ENCODE measurements at places on chromosomes 12 and 14.

GRCh38 chr14:89212386-89213235 lies 204.4 kb downstream of the FOXN3 start:
- DNase-seq: no peak

DNA sequence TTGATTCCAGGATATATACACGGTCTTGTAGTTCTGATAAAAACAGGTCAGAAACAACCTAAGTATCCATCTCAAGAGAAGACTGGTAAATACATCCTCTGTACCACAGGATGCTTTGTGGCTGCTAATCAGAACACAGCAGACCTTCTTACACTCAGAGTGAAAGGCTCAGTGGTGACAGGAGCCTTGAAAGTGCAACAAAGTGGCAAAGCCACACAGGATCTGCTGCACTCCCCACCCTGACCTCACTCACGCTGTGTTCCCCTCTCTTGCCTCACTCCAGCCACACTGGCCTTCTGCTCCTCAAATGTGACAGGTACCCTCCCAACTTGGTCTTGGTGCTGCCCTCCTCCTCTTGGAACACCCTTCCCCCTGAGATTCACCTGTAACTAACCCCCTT lies 98.1 kb upstream of the GRIP1 start:
- DNase-seq: no peak

DNA sequence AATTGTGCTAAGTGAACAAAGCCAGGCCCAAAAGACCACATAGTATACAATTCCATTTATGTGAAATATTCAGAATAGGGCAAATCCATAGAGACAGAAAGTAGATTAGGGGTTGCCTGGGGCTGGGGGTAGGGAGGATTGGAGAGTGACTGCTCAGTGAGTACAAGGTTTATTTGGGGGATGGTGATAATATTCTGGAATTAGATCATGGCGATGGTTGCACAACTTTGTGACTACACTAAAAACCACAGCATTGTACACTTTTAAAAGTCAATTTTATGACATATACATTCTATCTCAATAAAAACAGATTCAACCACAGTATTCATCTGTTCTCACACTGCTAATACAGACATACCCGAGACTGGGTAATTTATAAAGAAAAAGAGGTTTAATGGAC lies 68.7 kb upstream of the MAP1LC3B2 start:
- no peak for DNase-seq

GRCh38 chr14:21043974-21044618 lies 1.9 kb downstream of the RNASE7 start:
- DNase-seq: no peak

GRCh38 chr12:71164568-71165197 lies 6.9 kb upstream of the TSPAN8 start:
- DNase-seq: no peak

DNA sequence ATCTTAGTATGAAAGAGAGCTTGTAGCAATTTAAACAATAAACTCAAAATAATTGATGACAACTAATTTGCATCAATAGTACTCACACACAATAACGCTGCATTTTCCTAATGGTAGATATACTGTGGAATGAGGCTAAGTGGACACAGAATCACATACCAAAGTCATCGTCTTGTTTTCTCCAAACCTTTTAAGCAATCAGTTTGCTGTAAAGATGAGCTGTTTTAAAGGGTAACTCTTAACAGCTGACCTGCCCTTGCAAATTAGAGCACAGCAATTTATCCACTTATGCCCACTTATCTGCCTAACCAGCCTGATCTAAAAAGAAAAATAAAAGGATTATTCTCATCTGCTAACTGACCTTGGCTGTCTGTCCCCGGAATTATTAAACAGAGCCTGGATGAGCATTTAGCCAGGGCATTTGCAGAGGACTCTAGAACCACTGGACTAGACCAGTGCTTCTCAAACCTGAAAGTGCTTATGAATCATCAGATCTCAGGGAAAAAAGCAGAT lies 174.3 kb upstream of the BCL2L14 start:
- DNase-seq: no peak

All from stimulated activated CD4-positive, alpha-beta T cell treated with anti-CD3 and anti-CD28 coated beads, Interleukin-1b, Interleukin-23, amount 100 ng/mL, for 24 hours (primary cell).